ENCODE measurements at places on chromosomes 1 and 21.

DNA sequence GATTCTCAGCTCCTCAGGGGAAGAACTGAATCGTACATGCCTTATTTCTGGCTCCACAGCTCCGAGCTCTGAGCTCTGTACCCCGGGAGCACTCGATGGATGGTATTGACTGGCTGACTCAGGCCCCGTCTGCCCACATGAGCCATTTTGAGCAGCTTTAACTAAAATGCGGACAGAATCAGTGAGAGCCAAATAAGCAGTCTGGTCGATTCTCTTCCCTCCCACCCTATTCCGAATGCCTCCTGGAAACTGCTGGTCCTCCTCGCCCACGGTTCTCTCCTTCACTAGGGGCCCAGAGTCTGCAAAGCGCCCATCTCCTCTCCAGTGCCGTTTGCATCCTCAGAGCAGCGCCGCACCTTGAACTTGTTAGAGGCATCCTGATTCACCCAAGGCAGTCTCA lies 125.9 kb upstream of the IRF2BP2 start:
- no peak for DNase-seq

- no peak for DNase-seq
Measured at GRCh38 chr21:43872531-43873197, 7.6 kb downstream of the AGPAT3 start.

- DNase-seq, result no peak
Measured at GRCh38 chr1:12173631-12174121, 6.9 kb downstream of the TNFRSF1B start.

DNA sequence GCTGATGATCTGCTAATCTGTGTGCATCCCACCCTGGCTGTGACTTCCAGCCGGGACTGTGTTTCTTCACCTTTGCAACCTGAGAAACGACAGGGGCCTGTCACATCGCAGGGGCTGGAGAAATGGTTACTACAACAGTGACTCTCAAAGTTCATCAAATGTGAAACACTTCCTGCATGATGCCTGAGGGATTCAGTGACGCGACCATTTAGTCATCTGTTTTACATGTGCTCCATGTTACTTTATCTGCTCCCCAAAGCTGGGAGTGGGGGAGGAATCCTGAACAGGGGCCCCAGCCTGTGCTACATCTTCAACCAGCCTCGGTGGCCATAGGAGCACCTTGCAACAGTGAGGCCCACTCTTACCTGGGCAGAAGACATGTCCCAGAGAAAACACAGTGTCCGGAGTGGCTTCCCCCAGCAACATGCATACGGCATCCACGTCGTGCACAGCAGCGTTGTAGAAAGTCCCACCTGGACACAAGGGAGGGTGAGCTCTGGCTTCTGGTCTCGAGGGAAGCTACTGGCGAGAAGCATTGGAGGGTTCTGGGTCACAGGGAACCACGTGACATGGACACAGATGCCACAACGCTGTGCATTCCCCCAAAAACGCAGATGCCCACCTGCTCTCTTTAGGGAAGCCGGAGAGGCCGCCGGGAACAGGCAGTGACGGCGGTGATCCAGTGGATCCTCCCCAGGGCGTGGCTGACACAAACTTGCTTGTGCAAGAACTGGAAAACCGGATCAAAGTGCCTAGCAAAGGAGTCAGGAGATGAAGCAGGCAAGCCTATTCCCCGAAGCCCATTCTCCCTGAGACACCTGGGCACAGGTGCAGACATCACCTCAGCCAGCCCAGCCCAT lies 9.6 kb upstream of the CCDC27 start:
- DNase-seq, result no peak

- DNase-seq, result peak; percentile 59
Measured at GRCh38 chr1:226223157-226223785, at the start of gene MIXL1. Gene MIXL1 (plus strand): TSS chr1:226223664. CDS start chr1:226223682, 18 bp downstream.

DNA sequence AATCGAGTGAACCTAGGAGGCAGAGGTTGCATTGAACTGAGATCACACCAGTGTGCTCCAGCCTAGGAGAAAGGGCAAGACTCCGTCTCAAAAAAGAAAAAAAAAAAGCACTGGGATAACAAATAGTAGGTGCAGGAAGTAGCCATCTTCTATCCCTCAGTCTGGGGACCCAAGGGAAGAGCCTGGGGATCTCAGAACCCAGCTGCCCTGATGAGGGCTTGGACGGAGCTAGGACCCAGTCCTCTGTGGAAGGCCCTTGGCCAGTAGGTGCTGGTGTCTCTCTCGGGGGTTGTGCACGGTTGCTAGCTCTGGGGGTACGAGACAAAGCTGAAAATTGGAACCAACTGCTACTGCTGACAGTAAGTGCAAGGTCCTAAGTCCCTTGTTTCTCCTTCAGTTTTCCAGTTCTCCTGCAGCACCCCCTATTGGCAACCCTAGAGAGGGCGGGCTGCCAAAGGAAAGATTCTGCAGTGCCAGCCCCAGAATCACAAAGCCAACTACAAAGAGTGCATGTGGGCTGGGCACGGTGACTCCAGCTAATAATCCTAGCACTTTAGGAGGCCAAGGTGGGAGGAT lies 57.6 kb upstream of the KIF1B start:
- DNase-seq, result peak; percentile 13

All from NCI-H69 (cell line).